ENCODE measurements at places on chromosomes 4 and X.

GRCh38 chrX:129705377-129705925, 33.3 kb upstream of the XPNPEP2 start:
- DNase-seq = no peak

DNA sequence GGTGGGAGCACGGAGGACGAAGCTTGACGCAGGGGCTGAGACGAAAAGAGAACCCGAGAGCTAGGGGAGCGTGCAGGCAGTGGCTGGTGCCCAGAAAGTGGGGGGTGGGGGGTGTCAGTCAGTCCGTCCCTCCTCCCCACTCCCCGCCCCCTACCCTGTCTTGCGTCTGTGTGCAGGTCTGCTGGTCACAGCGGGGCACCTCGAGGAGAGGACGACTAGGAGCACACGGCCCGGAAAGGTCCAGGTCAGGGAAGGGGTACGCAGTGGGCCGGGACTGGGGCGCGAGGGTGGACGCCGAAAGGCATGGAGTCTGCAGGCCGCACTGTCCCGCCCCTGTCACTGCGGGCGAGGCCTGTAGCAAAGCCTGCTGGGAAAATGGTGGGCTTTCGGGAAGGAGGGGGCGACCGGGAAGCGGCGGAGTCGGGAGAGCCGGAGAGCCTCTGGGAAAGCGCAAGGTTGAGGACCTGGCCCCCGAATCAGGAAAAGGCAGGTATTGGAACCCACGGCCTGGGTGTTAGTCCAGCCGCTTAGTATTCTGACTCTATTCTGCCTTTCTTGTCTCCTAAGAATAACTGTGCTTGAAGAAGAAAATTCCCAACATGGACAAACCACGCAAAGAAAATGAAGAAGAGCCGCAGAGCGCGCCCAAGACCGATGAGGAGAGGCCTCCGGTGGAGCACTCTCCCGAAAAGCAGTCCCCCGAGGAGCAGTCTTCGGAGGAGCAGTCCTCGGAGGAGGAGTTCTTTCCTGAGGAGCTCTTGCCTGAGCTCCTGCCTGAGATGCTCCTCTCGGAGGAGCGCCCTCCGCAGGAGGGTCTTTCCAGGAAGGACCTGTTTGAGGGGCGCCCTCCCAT, 769 bp downstream of the TCEAL1 start:
- peak; percentile 18 for DNase-seq

- DNase-seq = no peak
Observed at GRCh38 chr4:140308366-140309123, 64.9 kb upstream of the SCOC start.

GRCh38 chr4:14176613-14177012, 549.1 kb upstream of the BOD1L1 start:
- DNase-seq = no peak

- no peak for DNase-seq
Observed at GRCh38 chrX:43595931-43596330, 60.2 kb upstream of the MAOA start.

Measured in CD4-positive, alpha-beta T cell treated with Interleukin-21 for 1 hour (primary cell).